ENCODE measurements at places on chromosomes 6 and 20. TPM values are rescaled to one million over a fixed set of nuclear protein-coding genes. Genes with fewer than 3 reads are reported as not detected.

MAK gene
- total RNA-seq = not detected

SPATA25 gene
- 1.1 TPM for total RNA-seq

AIF1 gene
- not detected for total RNA-seq

CLVS2 gene
- total RNA-seq = under 0.01 TPM

ECHDC1 gene
- 57.6 TPM for total RNA-seq

FOXP4 gene
- total RNA-seq = 7.2 TPM

PTPRK gene
- total RNA-seq = 58.3 TPM

OSBPL2 gene
- total RNA-seq = 39.9 TPM

PROKR2 gene
- not detected for total RNA-seq

GMPR gene
- total RNA-seq = 7.1 TPM

ZSCAN16 gene
- total RNA-seq = 1.4 TPM

VSX1 gene
- total RNA-seq = not detected

KHDC1 gene
- total RNA-seq = 3.0 TPM

Data from smooth muscle cell of the umbilical artery (primary cell).